ENCODE measurements at places on chromosomes 2 and 18. TPM values are rescaled to one million over a fixed set of nuclear protein-coding genes. Genes with fewer than 3 reads are reported as not detected.

- H3K4me1 ChIP-seq = no peaks in the 10 kb centered on the region
- no peaks in the 10 kb centered on the region for H3K27me3 ChIP-seq
- no peak for DNase-seq
- H3K36me3 ChIP-seq = no peaks in the 10 kb centered on the region
- no peak overlapping the region for H3K27ac ChIP-seq
Observed at GRCh38 chr18:30465096-30465495, 577.4 kb downstream of the DSC3 start.

GRCh38 chr2:174969091-174969734, 36.0 kb downstream of the CHN1 start:
- no peak overlapping the region for H3K4me3 ChIP-seq
- H3K27me3 ChIP-seq = no peaks in the 10 kb centered on the region
- DNase-seq = no peak

- H3K27ac ChIP-seq = peak overlapping the region; percentile 48
- no peaks in the 10 kb centered on the region for H3K27me3 ChIP-seq
- peak overlapping the region; percentile 51 for H3K4me3 ChIP-seq
- H3K4me1 ChIP-seq = peaks cover 12% of the 10 kb centered on the region
Observed at GRCh38 chr18:8367217-8367988, 241.8 kb upstream of the RAB12 start.

- peaks cover 8% of the 10 kb centered on the region for H3K4me1 ChIP-seq
- H3K27ac ChIP-seq = no peak overlapping the region
- DNase-seq = no peak
- no peak overlapping the region for H3K4me3 ChIP-seq
Observed at GRCh38 chr18:31686986-31687928, 2.9 kb upstream of the B4GALT6 start.

- no peak overlapping the region for H3K27ac ChIP-seq
- no peak for DNase-seq
- H3K36me3 ChIP-seq = no peaks in the 10 kb centered on the region
- H3K4me3 ChIP-seq = peak overlapping the region; percentile 48
- peaks cover 35% of the 10 kb centered on the region for H3K27me3 ChIP-seq
Observed at GRCh38 chr2:287471-287885, 413 bp downstream of the ALKAL2 start.

DNA sequence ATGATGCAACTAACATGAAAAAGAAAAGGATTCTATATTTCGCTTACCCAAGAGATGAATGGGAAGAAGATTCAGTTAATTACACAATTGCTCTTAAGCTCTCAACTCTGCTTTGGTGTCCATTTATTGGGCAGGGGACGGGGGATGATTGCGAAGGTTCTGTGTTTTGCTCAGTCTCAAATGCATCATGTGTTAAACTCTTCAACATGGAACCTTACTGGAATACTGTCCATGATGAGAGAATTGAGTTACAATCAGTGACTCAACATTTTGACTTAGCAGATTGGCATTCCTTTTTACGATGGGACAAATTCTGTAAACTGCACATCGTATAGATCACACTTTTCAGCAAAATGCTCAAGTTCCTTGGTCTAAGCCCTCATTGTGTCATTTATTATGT, 135.6 kb downstream of the RBMS1 start:
- no peak for DNase-seq
- peaks cover 42% of the 10 kb centered on the region for H3K4me1 ChIP-seq
- no peak overlapping the region for H3K27ac ChIP-seq
- no peaks in the 10 kb centered on the region for H3K27me3 ChIP-seq
- H3K4me3 ChIP-seq = no peak overlapping the region

- DNase-seq = no peak
- no peak overlapping the region for H3K27ac ChIP-seq
- no peak overlapping the region for H3K4me3 ChIP-seq
- peaks cover 20% of the 10 kb centered on the region for H3K4me1 ChIP-seq
- no peaks in the 10 kb centered on the region for H3K36me3 ChIP-seq
Observed at GRCh38 chr18:56652802-56653201, 1.6 kb downstream of the WDR7 start.

Gene DCDC2C
- total RNA-seq = not detected

Gene FARP2
- total RNA-seq = 20.1 TPM

DNA sequence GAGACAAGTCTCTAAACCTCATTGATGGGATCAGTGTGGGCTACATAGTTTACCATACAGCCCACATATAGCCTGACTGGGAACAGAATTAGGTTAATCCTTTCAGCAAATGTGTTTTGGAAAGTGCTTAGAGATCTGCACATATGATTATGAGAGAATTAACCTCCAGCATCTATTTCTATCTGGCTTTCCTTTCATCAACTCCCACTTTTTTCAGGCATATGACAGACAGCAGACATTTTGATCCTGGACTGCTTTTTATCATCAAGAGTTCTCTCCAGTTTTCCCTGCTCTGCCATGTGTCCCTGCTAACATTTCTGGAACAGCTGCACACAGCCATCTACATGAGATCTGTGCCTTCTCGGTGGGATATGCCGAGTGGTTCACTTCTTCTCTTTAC, 139.5 kb upstream of the LRP1B start:
- H3K27ac ChIP-seq = no peak overlapping the region
- no peaks in the 10 kb centered on the region for H3K4me1 ChIP-seq
- no peak for DNase-seq
- H3K36me3 ChIP-seq = no peaks in the 10 kb centered on the region
- no peak overlapping the region for H3K4me3 ChIP-seq

Gene TMEM37
- 0.80 TPM for total RNA-seq

Gene TANC1
- 5.6 TPM for total RNA-seq

Gene GATA6
- 0.82 TPM for total RNA-seq

DNA sequence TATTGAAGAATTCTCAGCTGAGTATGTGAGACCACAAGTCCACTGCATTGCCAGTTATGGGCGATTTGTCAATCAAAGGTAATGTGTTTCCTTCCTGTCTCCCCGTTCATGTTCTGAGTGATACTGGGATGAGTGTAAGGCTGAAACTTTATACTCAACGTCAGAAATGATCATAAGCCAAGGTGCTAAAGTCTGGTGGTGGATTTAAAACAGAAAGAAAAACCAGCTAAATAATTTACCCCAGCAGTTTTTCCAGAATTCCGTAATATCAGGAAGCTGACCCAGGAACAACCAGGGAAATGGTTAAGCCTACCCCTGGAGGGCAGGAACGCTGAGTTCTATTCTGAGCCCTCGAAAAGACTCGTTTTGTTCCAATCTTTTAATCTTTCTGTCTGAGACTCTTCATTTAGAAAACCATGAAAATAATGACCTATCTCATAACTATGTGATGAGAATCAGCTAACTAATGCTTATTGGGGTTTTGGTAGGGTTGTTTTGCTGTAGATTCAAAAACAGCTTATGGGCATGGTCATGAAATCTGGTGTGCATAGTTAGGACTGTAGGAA, 149.6 kb downstream of the LAMA3 start:
- no peaks in the 10 kb centered on the region for H3K36me3 ChIP-seq
- DNase-seq = no peak
- no peak overlapping the region for H3K27ac ChIP-seq
- no peak overlapping the region for H3K4me3 ChIP-seq
- H3K27me3 ChIP-seq = no peaks in the 10 kb centered on the region
- H3K4me1 ChIP-seq = no peaks in the 10 kb centered on the region

GRCh38 chr2:121998751-121999150, 243.3 kb downstream of the TSN start:
- H3K36me3 ChIP-seq = no peaks in the 10 kb centered on the region
- no peak overlapping the region for H3K27ac ChIP-seq
- no peaks in the 10 kb centered on the region for H3K27me3 ChIP-seq
- no peak for DNase-seq
- no peaks in the 10 kb centered on the region for H3K4me1 ChIP-seq
- H3K4me3 ChIP-seq = no peak overlapping the region

DNA sequence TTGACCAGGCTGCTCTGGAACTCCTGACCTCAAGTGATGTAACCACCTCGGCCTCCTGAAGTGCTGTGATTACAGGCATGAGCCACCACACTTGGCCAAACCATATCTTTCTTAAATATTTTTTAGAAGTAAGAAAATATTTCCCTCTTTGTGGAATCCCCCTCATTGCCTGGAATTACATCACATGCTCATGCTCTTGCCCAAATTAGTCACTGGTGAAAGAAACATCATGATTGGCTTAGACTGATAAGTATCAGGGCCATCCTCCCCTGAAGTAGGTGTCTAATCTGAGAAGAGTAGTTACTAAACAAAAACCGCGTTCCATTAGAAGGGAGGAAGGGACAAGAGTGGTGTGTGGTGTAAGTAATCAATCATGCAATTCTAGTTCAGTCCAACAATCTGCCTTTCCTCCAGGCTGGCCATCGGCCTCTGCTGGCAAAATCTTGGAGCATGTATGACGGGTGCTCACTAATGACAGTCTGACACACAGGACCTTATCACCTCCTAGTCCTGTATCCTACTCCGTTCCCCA, 52.3 kb upstream of the SCG2 start:
- no peak for DNase-seq
- H3K27me3 ChIP-seq = no peaks in the 10 kb centered on the region
- no peak overlapping the region for H3K4me3 ChIP-seq
- H3K27ac ChIP-seq = no peak overlapping the region
- no peaks in the 10 kb centered on the region for H3K36me3 ChIP-seq

Gene UPP2
- not detected for total RNA-seq

Gene MRO
- 1.4 TPM for total RNA-seq

DNA sequence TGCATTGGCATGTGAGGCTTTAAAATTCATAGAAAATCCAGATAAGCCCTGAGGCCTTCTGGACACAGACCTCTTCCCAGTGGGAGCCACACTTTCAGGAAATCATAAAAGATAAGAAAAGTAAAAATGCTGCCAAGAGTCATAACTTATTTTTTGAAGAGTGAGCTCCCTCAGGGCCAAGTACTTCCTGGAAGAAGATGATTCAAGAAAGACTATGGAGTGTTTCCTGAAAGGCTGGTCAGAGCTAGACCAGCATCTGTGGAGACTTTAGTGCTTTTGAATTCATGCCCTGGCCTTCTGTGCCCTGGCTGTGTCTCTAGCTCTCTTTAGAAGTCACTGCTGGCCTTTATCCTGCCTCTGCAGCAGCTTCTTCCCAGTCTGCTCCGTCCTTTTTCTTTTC, 6.4 kb upstream of the XDH start:
- no peaks in the 10 kb centered on the region for H3K27me3 ChIP-seq
- H3K36me3 ChIP-seq = no peaks in the 10 kb centered on the region
- no peak overlapping the region for H3K4me3 ChIP-seq
- no peaks in the 10 kb centered on the region for H3K4me1 ChIP-seq
- no peak overlapping the region for H3K27ac ChIP-seq

DNA sequence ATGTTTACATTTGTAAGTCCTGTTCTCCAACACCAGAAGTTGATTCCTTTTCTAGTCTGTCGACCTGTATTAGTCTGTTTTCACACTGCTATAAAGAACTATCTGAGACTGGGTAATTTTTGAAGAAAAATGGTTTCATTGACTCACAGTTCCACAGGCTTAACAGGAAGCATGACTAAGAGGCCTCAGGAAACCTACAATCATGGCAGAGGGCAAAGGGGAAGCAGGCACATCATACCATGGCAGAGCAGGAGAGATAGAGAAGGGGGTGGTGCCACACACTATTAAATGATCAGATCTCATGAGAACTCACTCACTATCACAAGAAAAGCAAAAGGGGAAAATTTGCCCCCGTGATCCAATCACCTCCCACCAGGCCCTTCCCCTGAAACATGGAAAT, 112.8 kb upstream of the MAP3K20 start:
- H3K27ac ChIP-seq = no peak overlapping the region
- H3K4me3 ChIP-seq = no peak overlapping the region
- H3K36me3 ChIP-seq = no peaks in the 10 kb centered on the region
- no peak for DNase-seq
- no peaks in the 10 kb centered on the region for H3K27me3 ChIP-seq
- H3K4me1 ChIP-seq = peaks cover 11% of the 10 kb centered on the region

DNA sequence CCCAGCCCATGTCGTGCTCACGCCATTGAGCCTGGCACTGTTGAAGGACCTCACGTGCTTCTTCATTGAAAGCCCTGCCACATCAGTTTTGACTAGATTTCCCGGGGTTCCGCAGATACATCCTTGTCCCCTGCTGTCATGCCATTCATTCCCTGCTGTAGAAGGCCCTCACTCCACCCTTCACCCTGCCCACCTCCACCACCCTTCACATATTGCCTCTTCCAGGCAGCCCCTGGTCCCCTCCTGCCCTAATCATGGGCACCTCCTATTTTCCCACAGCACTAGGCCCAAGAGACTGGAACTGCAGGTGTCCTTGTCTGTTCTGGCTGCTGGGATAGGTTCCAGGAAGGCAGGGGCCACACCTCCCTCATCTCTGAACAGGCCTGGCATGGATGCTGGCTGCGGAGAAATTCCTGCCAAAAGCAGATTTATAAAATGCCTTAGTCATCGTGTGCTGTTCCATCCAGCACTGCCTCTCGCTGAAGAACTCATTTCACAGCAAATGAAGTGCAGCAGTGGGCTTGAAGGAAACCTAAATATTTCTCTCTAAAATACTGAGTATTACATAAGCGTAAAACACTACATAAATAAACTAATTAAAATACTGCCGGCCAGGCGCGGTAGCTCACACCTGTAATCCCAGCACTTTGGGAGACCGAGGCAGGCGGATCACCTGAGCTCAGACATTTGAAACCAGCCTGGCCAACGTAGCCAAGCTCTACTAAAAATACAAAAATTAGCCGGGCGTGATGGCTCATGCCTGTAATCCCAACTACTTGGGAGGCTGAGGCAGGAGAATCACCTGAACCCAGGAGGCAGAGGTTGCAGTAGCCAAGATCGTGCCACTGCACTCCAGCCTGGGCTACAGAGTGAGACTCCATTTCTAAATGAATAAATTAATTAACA, 38.4 kb downstream of the EIF4E2 start:
- H3K27me3 ChIP-seq = no peaks in the 10 kb centered on the region
- H3K36me3 ChIP-seq = no peaks in the 10 kb centered on the region
- H3K4me3 ChIP-seq = no peak overlapping the region
- H3K27ac ChIP-seq = peak overlapping the region; percentile 82

DNA sequence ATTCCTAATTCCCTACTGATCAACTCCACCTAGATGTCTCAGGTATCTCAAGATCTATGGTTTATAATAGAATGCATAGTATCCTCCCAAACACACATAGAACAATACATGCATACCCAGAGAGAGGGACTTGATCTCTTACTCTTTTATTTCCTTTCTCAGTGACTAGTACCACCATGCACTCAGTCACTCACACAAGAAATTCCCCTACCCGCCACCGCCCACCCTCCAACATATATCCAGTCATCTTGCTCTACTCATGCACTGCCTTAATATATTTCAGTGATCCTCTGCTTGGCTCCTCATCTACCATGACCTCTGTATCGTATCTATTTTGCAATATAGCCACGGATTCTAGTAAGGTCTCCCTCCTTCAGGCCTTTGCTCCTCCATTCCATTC, 996.9 kb downstream of the LRP1B start:
- no peak for DNase-seq
- H3K36me3 ChIP-seq = no peaks in the 10 kb centered on the region
- H3K4me1 ChIP-seq = no peaks in the 10 kb centered on the region
- no peak overlapping the region for H3K27ac ChIP-seq

- H3K4me3 ChIP-seq = no peak overlapping the region
- peak; percentile 14 for DNase-seq
- no peaks in the 10 kb centered on the region for H3K36me3 ChIP-seq
- no peaks in the 10 kb centered on the region for H3K27me3 ChIP-seq
- no peak overlapping the region for H3K27ac ChIP-seq
- H3K4me1 ChIP-seq = peaks cover 2% of the 10 kb centered on the region
Observed at GRCh38 chr18:53796040-53796729, 428.3 kb downstream of the MBD2 start.

All from gastrocnemius medialis (tissue), 4 donors.